ENCODE measurements at places on chromosomes 6 and 20. TPM values are rescaled to one million over a fixed set of nuclear protein-coding genes. Genes with fewer than 3 reads are reported as not detected.

TXLNB gene
- 0.17 TPM for total RNA-seq

PRRC2A gene
- total RNA-seq: 206 TPM

RIN2 gene
- total RNA-seq: 0.17 TPM

VGLL2 gene
- total RNA-seq: not detected

SAYSD1 gene
- 18.7 TPM for total RNA-seq

MYBL2 gene
- total RNA-seq: 0.56 TPM

MLN gene
- not detected for total RNA-seq

PCK1 gene
- total RNA-seq: not detected

PPIL6 gene
- total RNA-seq: 1.3 TPM

SMOC2 gene
- total RNA-seq: not detected

FNDC11 gene
- total RNA-seq: 1.7 TPM

HCRTR2 gene
- not detected for total RNA-seq

MSH5 gene
- total RNA-seq: 13.7 TPM

COL9A3 gene
- not detected for total RNA-seq
